ENCODE measurements at places on chromosomes 4 and X. TPM values are rescaled to one million over a fixed set of nuclear protein-coding genes. Genes with fewer than 3 reads are reported as not detected.

Gene ABCE1
- total RNA-seq, result 51.0 TPM

- no peak for DNase-seq
These were observed 85.4 kb downstream of the ADGRG4 start for GRCh38 chrX:136386173-136386572.

Gene HS3ST1
- total RNA-seq, result 5.4 TPM

- no peak for DNase-seq
These were observed 161.3 kb upstream of the MAGEB18 start for GRCh38 chrX:25976683-25977310.

GRCh38 chr4:70306076-70306475 lies 28.7 kb upstream of the CABS1 start:
- DNase-seq, result no peak

GRCh38 chrX:11792461-11793421 lies 34.7 kb downstream of the MSL3 start:
- DNase-seq, result peak; percentile 50

- DNase-seq, result no peak
These were observed 25.7 kb upstream of the RP2 start for GRCh38 chrX:46811121-46811520.

DNA sequence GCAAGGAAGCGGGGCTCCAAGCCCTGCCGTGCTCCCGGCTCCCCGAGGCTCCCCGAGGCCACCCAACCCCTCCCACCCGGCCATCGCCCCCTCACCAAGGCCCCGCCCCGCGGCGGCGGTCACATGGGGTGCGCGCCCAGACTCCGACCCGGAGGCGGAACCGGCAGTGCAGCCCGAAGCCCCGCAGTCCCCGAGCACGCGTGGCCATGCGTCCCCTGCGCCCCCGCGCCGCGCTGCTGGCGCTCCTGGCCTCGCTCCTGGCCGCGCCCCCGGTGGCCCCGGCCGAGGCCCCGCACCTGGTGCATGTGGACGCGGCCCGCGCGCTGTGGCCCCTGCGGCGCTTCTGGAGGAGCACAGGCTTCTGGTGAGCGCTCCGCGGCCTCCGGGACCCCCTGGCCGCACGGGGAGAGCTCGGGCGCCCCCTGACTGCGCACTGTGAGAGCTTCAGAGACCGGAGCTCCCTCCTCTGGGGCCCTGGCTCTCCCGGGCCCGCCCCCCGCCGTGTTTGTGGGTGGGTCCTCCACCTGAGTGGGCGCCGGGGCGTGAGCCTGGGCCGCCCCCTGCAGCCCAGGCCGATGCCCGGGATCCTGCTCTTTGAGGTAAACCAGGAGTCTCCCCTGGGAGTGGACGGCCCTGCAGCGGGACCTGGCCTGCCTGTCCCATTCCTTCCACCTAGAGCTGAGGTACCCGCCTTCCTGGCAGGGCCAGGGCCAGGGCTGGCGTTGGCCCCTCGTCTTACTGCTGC lies at the start of gene IDUA:
Gene IDUA (plus strand): TSS at position 166 of the 745 bp plus-strand sequence. CDS start 41 bp downstream, at position 207.
- DNase-seq, result peak; percentile 93

GRCh38 chr4:13892739-13893105 lies 265.2 kb upstream of the BOD1L1 start:
- no peak for DNase-seq

- no peak for DNase-seq
These were observed at the start of gene LGI2 for GRCh38 chr4:25030277-25031076. Gene LGI2 (minus strand): TSS chr4:25030946. CDS start chr4:25030693, 253 bp downstream.

Gene MOSPD2
- total RNA-seq, result 23.1 TPM

DNA sequence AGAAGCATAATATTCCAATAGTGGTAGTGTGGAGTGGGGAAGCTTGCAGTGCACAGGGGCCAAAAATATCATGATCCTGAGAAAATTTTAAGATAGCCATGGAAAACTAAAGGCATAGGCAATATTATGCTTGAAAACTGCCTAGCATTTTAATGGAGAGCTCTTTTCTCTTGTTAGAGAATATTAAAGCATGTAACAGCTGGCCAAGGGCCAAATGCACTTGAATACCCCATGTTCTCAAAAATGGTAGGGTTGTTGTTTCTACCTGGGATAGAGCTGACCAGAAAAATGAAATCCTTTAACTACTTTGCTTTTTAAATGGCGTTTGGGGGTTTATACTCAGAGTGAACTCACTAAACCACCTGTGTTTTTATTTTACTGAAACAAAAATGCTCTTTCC lies 739.6 kb upstream of the SLIT2 start:
- no peak for DNase-seq

DNA sequence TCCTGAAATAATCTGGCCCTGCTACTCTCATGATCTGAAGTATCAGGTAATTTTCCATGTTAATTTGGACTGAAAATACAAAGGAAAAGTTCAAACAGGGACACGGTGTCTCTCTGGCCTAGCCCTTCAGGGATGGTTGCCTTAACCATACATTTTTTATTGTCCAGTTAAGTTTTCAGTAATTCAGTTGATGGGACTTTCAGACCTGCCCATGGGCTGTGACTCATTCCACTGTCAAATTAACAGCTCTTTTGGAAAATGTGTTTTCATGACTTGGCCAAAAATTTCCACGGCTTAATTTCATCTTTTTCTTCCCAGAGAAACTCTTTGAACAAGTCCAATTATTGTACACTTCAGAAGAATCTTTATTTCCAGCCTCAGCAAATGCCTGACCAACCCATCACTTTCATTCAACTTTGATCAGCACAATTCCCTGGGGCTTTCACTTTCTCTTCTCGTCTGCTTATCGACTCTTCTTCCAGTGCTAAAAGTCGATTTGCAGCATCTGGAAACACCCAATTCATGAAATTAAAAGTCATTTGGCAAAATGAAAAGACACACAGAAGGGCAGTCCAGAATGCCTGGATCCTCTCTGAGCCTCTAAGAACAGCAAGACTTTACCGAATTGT lies 293.9 kb downstream of the RAB28 start:
- DNase-seq, result no peak

Gene GAGE12F
- not detected for total RNA-seq

Gene SAGE1
- not detected for total RNA-seq

- no peak for DNase-seq
These were observed 43.9 kb downstream of the TMEM154 start for GRCh38 chr4:152635851-152636250.

DNA sequence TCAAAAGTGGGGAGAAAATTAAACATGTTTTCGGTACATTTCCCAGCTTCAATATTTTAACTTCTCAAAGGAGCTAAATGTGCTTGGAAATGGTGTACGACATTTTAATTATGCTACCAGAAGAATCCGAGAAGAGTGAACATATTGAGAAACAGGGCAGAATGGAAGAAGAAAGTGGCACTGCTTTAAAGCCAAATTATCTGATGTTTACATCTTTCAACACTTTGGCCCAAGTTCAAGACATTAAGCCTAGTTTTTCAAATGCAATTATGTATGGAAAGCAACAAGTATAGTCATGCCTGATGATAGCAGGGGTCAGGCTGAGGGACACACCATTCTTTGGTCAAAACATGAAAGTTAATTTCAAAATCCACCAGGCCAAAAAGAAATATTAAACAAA lies 577.9 kb upstream of the ZFP42 start:
- no peak for DNase-seq

DNA sequence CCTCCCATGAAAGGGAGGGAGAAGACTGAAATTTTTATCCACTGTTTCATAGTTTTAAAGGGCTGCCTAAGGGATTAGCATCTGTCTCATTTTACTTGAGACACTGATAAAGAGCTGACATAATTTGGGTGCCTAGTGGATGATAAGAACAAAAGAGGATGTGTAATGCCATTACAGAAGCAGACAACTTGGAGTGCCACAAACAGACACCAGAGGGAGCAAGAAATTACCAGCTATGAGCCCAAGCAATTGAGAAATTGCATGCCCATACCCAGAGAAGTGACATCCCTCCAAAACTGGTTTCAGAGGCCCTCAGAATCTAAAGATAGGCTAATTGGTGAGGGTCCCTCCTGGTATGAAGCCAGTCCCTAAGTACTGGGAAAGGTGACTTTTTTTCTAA lies 38.5 kb upstream of the POU3F4 start:
- DNase-seq, result peak; percentile 9

- no peak for DNase-seq
These were observed 6.5 kb downstream of the SHOX start for GRCh38 chrX:636981-637659.

- DNase-seq, result no peak
These were observed 34.2 kb upstream of the LRAT start for GRCh38 chr4:154709550-154709949.

- DNase-seq, result no peak
These were observed 7.6 kb upstream of the BST1 start for GRCh38 chr4:15695240-15695699.

Measured in B cell (primary cell).